ENCODE measurements at places on chromosomes 12 and 14.

- DNase-seq: no peak
Observed at GRCh38 chr14:24849471-24849870, 200.5 kb downstream of the STXBP6 start.

- DNase-seq: no peak
Observed at GRCh38 chr12:29610473-29611170, 113.1 kb upstream of the OVCH1 start.

- no peak for DNase-seq
Observed at GRCh38 chr12:71297930-71298329, 140.1 kb upstream of the TSPAN8 start.

DNA sequence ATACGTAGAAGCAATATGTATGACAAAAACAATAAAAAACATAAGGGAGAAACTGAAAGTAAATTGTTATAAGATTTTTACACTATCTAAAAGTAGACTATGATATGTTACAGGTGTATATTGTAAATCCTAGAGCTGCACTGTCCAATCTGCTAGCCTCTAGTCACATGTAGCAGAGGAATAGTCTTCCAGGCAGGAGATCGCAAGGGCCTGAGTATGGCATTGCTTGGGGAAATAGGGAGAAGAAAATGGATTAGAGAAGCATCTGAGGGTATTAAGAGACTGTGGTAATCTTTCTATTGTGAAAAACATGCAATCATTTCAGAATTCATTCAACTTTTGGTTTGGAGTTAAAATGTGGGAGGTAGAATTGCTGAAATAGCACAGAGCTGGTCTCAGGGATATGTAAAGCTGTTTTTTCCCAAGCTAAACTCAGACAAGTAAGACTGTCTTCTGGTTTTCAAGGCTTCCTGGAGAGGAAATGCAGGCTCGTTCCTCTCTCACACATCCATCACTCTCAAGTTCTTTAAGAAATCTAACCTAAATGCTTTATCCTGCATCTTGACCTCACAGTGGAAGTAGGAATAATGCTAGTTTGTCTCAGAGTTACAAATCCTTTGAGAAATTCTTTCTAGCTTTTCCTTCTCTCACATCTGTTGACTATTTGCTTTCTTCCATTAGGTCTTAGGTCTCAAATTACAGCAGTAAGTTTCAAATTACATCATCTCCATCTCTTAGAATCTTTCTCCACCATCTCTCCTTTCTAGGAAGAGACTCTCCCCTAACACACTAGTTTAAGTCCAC, 7.6 kb upstream of the CCDC184 start:
- DNase-seq: no peak

GRCh38 chr14:51014086-51014485, 69.8 kb upstream of the PYGL start:
- DNase-seq: no peak

GRCh38 chr12:62784576-62784975, 150.4 kb downstream of the PPM1H start:
- DNase-seq: no peak

- no peak for DNase-seq
Observed at GRCh38 chr12:97545804-97546203, 83.2 kb downstream of the RMST start.

DNA sequence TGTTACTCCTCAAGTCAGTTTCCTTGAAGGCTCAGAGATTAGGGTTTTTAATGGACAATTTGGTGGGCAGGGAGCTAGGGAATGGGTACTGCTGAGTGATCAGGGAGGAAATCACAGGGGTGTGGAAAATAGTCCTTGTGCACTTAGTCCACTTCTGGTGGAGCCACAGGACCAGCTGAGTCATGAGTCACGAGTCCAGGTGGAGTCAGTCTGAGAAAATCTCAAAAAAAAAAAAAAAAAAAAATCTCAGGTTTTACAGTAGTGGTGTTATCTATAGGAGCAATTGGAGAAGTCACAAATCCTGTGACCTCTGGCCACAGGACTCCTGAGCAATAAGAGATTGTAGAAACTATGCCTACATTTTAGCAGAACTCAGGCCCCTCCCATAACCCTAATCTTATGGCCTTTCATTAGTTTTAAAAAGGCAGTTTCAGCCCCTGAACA, 28.2 kb upstream of the AMN1 start:
- peak; percentile 11 for DNase-seq

DNA sequence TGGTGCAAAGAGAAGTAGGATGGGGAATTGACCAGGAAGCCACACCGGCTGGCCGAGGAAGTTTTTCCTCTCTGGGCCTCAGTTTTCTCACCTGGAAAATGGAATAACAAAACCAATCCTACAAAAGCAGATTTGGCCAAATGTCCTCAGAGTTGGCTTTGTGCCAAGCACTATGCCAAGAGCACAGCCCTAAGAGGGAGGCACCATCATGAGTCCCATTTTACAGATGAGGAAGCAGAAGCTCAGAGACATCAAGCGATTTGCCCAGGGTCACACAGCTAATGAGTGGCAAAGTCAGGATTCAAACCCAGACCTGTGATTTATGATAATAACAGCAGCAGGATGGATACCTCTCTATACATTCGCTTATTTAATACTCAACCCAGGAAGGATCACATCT, 27.3 kb downstream of the RASAL1 start:
- DNase-seq: no peak
